ENCODE measurements at places on chromosomes 5 and 9.
A peak's percentile ranks its signal among the peaks of the same experiment; 100 is the strongest.

DNA sequence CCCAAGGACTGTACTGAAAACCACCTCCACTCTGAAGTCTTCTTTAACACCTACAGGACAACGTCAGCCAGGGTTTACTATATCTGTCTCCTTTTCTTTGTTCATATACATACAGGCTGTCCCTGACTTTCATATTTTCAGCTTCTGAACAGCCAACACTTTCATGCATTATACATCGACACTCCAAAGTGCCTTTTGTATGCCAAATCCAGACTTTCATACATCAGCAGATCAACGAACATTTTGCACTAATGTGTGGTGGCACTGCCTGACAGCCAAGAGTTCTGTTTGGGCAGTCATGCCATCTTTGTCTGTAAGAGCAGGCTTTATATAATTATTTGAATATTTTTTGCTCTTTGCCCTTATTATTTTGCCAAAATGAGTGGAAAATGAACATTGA lies 487.4 kb downstream of the CETN3 start:
- no peak for DNase-seq

DNA sequence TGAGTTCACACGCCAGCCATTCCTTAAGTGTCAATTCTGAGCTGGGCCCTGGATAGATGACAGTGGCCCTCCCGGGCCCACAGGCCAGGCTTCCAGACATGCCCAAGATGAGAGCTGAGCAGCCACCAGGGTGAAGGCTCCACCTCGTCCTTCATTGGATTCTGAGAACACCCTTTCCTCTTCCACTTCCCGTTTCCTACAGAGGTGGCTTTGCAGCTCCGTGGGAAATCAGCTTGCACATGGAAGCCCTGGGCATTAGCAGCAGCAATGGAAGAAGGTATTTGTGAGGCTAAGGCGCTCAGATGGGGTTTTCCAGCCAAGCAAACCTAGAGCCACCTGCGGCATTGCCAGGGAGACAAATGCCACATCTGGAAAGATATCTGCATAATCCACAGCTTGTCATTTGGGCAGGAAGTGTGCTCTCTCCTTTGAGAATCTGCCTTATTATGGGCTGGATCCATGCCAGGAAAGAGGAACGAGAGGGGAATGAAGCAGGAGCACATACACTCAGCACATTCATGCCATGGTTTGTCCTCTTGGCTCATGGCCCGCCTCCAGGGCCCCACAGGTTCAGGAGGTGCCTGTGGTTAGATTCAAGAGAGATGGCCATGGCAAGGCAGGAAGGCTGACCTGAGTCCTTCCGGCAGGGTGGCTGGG lies 34.1 kb downstream of the CFAP77 start:
- no peak for DNase-seq

GRCh38 chr9:122179690-122180074 lies 20.0 kb downstream of the MORN5 start:
- DNase-seq = no peak

- no peak for DNase-seq
These were observed 32.1 kb downstream of the PIK3R1 start for GRCh38 chr5:68247627-68248026.

GRCh38 chr9:72880821-72881220 lies 72.0 kb downstream of the ALDH1A1 start:
- no peak for DNase-seq

DNA sequence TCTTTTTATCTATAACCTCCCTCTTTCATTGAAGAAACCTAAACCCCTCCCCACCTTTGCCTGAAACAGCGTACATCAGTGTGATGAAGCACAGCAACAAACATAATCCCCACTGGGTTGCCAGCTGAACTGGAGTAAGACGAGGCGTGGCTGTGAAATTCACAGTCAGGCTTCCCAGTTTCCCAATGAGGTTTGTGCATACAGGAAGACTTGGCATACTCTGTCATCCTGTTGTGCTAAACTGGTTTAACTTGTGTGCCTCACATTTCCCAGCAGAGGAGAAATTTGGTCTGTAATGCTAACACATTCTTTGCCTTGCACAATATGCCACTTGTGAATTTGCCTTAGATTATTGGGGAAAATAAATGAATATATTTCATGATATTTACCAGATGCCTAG lies 121.5 kb downstream of the SV2C start:
- DNase-seq = no peak

DNA sequence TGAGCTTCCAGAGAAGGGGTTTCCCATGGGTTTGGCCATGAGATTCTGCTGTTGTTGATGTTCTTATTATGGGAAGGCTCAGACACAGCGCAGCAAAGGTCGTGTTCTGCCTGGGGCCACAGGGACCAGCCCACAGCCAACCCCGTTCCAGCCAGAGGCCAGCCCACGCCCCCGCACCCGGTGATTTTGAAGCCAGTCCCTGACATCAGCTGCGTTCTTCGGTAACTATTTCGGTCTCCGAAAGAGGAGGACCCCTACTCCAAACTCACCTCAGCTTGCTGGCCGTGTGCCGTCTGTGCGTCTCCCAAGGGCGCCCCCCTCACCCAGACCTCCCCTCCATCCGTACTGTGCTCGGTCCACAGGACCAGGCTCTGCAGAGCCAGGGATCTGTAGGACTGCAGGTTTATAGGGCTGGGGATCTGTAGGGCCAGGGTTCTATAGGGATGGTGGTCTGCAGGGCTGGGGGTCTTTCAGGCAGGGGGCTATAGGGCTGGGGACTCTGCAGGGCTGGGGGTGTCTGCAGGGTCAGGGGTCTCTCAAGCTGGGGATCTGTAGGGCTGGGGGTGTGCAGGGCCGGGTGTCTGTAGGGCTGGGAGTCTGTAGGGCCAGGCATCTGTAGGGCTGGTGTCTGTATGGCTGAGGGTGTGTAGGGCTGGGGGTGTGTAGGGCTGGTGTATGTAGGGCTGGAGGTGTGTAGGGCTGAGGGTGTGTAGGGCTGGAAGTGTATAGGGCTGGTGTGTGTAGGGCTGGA lies 11.8 kb downstream of the COL5A1 start:
- DNase-seq = no peak

DNA sequence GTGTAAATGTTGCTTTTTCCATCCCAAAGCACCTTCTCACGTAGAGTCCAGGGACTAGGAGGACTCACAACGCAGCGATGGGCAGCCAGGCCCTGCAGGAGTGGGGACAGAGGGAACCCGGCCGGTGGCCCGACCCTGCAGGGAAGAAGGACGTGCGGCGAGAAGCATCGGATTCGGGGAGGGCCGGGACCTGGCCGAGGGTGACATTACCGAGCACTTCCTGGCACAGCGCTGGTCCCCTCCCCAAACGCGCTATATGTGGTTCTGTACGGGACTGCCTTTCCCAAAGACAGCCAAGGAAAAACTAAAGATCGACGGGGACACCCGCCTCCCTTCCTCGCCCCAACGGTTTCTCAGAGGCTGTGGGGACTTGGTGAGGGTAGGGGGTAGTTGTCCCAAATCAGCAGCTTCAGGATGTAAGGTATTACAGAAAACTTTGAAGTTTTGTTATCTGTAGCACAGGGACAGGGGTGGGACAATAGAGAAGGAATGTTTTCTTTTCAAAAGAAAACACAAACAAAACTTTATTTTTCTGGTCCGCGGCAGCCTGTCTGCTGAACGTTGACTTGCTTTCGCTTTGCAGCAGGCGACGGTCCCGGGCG lies 887 bp upstream of the MAP3K1 start:
- no peak for DNase-seq

GRCh38 chr9:124133727-124134126 lies 122.2 kb downstream of the LHX2 start:
- DNase-seq = peak; percentile 42

GRCh38 chr5:137735555-137736284 lies at the start of gene KLHL3:
TSS of gene KLHL3 (minus strand) at chr5:137736089. CDS start at chr5:137735646, 443 bp downstream.
- no peak for DNase-seq

GRCh38 chr5:135126688-135127438 lies 92.8 kb upstream of the PITX1 start:
- no peak for DNase-seq

GRCh38 chr9:126017758-126018157 lies 270.6 kb downstream of the PBX3 start:
- DNase-seq = no peak

DNA sequence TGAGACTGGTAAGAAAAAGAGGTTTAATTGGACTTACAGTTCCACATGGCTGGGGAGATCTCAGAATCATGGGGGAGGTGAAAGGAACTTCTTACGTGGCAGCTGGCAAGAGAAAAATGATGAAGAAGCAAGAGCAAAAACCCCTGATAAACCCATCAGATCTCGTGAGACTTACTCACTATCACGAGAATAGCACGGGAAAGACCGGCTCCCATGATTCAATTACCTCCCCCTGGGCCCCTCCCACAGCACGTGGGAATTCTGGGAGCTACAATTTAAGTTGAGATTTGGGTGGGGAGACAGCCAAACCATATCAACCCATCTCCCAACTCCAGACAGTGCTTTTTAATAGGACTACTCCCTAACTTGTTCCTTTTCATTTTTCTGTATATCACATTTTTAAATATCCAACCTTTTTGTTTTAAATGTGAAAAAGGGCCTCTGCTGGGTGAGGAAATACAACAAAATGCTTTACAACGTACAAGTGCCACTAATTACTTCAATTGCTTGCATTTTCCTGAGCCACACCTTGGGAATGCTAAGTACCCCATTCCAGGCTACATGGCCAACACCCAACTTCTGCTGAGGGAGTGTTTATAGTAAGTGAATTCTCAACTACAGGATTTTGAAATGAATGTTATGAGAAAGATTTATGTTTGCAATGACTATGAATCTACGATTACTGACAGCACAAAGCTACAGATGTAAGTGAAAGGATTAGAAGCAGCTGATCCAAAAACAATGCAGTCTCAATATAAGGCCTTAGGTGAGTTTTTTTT lies 294.1 kb upstream of the CD180 start:
- peak; percentile 58 for DNase-seq

DNA sequence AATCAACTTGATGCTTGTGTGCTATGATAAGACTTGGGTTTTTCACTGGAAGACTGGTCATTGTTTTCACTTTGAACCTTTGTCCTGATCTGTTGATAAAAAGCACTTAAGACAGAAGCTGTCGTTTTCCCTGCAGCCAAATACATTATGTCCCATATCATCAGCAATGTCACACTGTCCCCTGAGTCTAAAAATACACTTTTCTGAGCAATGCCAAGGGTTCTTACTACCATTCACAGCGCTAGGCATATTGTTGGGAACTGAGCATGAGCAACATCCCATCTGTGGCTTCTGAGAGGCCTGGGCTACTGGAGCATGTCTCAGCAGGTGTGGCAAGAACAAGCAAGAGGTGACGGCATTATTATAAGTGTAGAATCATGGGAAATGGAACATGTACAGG lies 81.8 kb downstream of the SEMA6A start:
- no peak for DNase-seq

DNA sequence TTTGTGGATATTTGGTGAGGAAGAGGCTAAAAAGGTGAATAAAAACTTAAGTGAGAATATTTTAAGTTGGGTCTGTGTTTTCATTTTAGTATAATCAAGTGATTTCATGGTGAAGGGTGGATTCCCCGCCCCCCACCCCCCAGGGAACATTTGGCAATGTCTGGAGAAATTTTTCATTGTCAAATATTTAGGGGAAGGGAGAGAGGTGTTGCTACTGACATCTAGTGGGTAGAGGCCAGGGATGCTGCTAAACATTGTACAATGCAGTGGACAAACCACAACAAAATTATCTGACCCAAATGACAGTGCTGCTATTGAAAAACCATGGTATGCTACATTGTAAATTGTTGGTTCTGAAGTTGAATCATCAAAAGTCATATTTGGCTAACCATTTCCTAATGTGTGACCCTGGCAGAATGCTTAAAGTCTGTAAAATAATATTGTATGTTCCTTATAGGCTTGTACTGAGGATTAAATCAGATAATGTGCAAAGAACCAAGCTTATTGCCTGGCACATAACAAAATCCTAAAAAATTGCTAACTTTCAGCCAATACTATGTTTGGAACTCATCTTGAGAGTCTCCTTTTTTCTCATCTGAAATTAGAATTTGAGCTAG lies 5.6 kb downstream of the C5orf24 start:
- peak; percentile 28 for DNase-seq

- no peak for DNase-seq
These were observed 138.5 kb upstream of the TYRP1 start for GRCh38 chr9:12554636-12555035.

GRCh38 chr5:111132731-111133435 lies 40.7 kb downstream of the WDR36 start:
- DNase-seq = no peak

DNA sequence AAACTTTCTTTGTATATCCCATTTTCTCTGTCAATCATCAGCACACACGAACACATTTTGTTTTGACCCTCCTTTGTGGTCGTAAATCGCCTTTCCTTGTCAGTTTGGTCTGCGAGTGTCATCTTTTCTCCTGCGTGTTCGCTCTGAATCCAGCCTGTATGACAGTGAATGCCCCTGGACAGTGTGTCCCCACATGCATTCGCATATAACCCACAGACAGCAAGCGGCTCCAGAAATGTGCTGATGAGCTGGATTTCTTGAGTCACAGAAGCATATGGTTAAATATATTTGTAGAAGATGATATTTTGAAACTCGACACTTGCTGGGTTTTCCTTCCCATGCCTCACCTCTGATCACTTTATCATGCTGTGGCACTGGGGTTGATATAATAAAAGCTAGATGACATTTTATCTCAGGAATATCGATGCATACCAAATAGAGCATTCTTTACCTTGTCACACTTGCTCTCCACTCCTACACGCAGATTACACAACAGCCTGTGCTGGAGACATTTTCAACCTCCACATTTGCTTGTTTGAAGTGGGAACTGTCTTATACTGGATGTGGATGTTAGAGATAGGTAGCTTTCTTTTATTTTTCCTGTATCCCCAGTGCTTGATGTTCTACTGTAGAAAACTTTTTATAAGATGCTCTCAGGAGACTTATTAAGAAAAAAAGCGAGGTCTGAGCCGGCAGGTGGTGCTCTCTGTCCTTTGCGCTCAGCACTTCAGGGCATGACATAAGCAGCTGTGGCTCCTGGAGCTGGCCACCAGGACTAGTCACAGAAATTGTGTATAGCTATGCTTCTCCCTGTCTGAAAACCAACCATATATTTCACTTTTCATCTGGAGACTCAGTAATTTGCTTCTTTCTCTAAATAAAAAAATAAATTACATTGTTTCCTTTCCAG lies 215.1 kb downstream of the SH3GL2 start:
- DNase-seq = no peak

- DNase-seq = no peak
These were observed 36.9 kb upstream of the ALDH1B1 start for GRCh38 chr9:38355517-38356120.

- DNase-seq = no peak
These were observed 46.1 kb upstream of the EGFLAM start for GRCh38 chr5:38212307-38212706.

- DNase-seq = no peak
These were observed 75.9 kb upstream of the RASGRF2 start for GRCh38 chr5:80884086-80884813.

DNA sequence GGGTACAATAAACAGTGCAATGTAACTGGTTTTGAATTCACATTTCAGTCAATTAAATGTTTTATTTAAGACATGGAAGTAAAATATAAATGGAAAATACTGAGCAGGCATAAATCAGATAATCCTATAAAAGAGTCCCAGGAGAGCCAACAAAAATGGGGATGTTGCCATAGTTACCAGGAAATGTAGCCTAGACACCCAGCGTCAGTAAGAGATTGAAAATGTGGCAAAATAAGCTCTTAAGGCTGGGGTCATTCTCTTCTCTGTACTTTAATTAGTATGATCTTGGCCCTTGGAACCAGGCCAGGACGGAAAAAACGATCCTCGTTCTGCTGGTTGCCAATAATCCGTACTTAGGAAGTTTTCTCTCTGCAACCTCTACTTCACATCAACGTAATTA lies 18.9 kb upstream of the RASEF start:
- no peak for DNase-seq

- no peak for DNase-seq
These were observed 178.5 kb upstream of the PHYKPL start for GRCh38 chr5:178411083-178411482.

- DNase-seq = no peak
These were observed 90.4 kb downstream of the PJA2 start for GRCh38 chr5:109319351-109319750.

All from NCI-H226 (cell line).